ENCODE measurements at places on chromosomes 7 and 10.

- no peak for DNase-seq
Observed at GRCh38 chr7:136399385-136399784, 422.2 kb upstream of the MTPN start.

DNA sequence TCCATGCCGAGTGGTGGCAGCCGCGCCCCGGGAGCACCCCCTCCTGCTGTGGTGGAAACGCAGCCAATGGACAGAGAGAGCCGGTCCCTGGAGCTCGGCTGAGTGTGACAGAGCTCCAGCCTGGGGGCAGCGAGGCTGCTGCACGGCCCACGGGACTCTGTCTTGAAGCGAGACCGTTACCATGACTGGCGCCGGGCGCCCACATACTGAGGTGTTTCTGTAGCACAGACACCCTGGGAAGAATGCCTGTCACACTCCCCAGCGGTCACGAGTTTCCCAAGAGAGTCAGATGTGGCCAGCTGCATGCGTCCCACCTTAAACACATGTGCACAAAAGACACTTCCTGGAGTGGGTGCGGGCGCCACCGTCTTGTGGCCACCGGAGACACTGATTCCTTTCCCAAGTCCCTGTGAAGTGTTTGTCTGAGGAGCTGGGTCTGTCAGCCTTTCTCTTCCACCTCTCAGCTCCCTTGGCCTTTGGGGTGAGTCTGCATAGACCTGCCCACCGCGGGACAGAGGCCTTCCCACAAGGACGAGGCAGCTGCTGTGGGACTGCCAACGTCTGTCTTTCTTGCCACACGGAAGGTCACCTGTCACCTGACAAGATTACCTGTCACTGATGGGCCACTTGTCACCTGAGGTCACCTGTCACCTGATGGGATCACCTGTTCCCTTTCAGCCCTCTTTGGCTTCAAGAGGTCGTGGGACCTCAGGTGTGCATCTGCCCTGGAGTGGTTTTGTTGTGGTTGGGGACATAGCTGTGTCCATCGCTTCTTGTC, 94.6 kb downstream of the DNAJB6 start:
- DNase-seq, result no peak

GRCh38 chr7:1897076-1897860, 227.2 kb downstream of the ELFN1 start:
- DNase-seq, result no peak

DNA sequence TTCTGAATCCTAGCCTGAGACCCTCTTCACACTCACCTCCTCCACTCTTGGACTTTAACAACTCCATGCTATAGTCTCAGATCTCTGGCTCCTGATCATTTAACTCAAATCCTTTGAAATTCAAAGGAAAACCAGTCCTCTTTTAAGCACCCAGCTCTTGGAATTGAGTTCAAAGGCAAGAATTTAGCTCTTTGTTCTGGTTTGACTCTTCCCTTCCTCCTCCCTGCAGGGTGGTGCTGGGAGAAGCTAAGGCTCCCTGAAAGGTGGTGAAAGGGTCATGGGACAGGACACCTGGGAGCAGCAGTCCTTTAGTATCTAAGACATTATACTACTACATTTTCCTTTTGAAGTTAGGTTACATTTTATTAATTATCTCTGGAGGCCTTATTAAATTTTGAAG, 259.4 kb downstream of the CCSER2 start:
- no peak for DNase-seq

- DNase-seq, result no peak
Observed at GRCh38 chr10:119133949-119134348, 30.0 kb downstream of the DENND10 start.

DNA sequence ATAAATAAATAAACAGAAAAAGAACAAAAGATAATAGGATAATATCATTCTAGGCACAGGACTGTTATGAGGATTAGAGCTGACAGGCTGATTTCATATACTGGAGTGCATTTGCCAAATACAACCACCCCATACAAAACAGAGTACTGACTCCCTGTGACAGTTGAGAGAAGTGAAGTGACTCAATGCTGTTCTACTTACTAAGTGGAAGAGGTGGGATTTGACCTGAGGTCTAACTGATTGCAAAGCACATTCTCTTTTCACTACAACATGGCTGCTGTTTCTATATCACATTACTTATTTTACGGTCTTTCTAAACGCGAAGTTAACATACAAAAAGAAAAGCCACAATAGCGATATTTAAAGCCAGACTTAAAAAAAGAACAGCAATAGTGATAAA, 51.4 kb downstream of the ITGB1 start:
- no peak for DNase-seq

GRCh38 chr10:113965683-113966082, 78.0 kb upstream of the ADRB1 start:
- no peak for DNase-seq

GRCh38 chr7:124718032-124718766, 47.4 kb downstream of the GPR37 start:
- DNase-seq, result no peak

- DNase-seq, result no peak
Observed at GRCh38 chr10:32054094-32054493, 2.1 kb downstream of the KIF5B start.

DNA sequence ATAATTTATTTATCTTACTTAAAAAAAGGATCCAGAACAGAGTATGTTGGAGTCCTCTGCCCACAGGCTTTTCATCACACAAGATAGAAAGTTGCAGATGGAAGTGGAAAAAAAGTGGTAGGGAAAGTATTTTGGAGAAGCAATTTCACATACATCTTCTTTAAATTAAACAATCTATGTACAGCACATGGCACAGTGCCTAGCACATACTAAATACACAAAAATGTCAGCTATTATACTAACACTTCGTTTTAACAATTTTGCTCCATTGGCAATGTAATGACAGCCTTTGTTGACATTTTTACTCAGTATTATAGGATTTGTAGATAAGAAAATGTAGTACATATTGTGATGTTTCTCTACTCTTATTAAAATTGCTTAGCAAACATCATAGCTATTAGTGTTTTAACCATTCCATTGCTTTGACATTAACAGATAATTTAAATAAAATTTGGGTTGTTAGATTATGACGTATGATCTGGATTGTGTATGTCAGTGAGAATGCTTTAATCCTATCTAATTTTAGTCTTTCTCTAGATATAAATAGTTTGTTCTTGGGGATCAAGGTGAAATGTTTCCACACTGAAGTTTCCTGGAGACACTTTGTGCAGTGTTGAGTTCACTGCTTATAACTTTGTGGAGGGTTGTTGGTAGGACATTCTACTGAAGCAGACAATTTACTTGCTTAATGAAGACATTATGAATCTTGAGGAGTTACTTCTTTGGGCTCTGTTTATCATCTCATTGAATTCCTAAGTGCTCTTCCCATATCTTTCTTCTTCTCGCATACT, 202.8 kb upstream of the DKK1 start:
- DNase-seq, result no peak

DNA sequence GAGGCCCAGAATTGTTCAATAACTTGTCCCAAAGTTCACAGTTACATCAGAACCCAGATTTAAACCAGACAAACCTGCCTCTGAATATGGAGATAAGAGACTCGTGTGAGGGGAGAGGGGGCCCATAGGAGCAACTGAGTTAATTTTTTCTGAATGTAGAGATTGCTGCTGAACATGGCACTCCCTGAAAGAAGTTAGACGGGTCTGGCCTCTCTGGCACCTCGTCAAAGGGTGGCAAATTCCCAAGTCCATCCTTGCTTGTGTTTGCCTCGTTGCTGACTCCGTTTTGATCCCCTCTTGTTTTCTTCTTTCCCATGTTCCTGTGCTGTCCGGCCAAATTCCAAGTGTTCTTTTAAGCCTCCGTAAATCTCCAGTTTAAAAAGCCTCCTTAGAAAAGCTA, 35.2 kb upstream of the YAE1 start:
- no peak for DNase-seq

DNA sequence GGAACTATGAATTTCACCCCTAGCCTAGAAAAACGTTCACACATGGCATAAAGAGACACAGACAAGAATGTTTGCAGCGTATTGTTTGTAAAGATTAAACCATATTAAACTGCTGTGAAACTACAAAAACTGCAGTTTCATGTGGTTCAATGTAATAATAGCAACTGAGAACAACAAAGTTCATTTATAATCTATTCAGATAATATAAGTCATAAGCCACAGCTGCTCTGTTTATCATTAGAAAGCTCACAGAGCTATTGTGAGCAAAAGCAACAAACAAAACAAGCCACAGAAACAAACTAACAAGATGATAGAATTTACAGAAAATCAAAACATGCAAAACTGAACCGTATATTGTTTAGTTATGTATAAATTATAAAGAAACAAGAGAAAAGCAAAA, 113.5 kb downstream of the AHR start:
- DNase-seq, result no peak

DNA sequence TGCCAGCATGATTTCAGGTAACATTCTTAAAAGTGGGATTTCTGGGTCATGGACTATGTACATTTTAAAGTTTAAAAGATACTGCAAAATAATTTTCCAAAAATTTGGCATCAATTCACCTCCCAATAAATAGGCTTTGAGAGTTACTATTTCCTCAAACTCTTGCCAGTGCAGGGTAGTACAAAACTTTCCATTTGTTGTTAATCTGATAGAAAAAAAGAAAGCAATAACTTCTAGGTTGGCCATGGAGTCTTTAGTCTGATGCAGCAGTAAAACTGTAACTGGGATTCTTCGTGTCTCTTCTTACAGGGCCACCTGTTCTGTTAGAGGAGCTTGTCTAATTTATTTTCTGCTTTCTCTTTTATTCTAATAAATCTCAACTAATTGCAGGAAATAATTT, 241.1 kb downstream of the MAGI2 start:
- no peak for DNase-seq

DNA sequence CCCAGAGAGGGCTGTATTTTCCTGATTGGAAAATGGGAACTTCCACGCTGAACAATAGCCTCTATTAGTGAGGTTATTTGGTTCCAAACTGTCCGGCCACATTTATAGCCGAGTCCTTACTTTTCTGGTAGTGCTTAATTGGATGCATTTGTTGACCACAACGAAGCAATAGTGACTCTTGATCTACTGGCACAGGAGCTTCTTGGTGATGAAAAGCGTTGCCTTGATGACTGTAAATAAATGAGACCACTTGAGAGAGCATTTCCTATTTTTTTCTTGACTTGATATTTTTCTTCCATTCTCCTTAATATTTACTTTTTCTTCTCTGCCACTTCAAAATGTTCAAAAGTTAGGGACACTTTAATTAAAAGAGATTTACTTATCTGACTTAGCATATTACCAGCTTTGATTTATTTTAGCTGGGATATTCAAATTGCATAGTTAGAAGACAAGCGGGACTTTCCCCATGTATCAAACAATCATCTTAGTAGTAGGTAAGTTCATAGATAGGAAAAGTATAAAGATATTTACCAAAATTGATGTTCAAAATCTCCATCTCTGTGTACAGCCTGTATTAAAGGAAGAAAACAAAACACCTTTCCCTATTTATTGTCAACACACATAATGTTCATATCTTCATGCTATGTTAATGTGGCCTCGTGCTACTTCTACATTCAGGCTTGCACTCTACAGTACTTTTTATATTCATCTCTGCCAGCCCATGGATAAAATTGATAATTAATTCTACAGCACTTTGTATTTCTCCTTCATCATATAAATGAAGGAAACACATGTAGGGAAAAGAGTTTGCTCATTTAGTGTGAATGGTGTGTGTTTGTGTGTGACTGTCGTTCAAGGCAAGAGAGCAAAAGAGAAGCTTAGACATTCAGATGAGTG, 5.1 kb upstream of the SP8 start:
- DNase-seq, result no peak

DNA sequence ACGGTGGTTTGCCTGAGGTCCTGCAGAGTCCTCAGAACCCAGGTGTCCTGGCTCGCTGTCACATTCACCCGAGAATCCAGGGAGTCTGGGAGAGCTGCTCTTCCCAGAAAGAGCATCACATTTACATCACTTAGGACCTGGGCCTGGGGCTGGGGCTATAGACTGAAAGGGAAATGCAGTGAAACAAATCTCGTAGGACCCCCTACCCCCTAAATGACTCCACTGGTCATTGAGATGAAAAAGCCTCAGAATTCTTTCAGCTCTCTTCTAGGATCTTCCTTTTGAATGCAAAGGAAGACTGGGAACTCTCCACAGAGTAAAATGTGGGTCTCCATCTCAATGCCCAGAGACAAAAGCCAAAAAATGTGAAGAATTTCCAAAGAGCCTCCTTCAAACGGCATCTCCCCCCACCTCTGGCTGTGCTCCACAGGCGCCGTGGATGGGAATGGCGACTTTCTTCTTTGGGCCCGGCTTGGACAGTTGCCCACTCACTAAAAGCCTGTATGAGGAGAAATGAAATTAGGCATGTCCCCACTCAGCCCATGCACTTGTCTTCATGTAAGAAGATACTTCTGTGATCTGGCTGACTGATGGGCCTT, 49.0 kb upstream of the PODXL start:
- DNase-seq, result no peak

GRCh38 chr10:35307297-35307696, 29.0 kb upstream of the CCNY start:
- DNase-seq, result no peak

- no peak for DNase-seq
Observed at GRCh38 chr7:138247568-138248333, 171.5 kb downstream of the AKR1D1 start.

GRCh38 chr7:22958742-22959141, 55.2 kb downstream of the HYCC1 start:
- DNase-seq, result no peak

- no peak for DNase-seq
Observed at GRCh38 chr7:139772873-139773272, 4.9 kb downstream of the HIPK2 start.

- DNase-seq, result no peak
Observed at GRCh38 chr10:92265687-92266258, 25.1 kb downstream of the CPEB3 start.

GRCh38 chr10:97321032-97321803, 2.1 kb downstream of the FRAT1 start:
- peak; percentile 15 for DNase-seq

DNA sequence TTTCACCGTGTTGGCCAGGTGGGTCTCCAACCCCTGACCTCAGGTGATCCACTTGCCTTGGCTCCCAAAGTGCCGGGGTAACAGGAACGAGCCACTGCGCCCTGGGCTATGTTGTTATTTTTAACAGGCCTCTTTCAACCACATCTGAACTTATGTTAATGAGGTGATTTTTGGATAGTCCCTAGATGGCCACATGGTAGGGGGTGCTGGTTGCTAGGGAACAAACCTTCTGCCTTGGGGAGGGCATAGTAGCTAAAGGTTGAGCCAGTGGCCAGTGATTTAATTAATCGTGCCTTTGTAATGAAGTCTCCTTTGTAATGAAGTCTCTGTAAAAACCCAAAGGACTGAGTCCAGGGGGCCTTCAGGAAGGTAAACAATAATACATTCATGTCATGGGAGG, 9.1 kb downstream of the COMTD1 start:
- DNase-seq, result no peak

DNA sequence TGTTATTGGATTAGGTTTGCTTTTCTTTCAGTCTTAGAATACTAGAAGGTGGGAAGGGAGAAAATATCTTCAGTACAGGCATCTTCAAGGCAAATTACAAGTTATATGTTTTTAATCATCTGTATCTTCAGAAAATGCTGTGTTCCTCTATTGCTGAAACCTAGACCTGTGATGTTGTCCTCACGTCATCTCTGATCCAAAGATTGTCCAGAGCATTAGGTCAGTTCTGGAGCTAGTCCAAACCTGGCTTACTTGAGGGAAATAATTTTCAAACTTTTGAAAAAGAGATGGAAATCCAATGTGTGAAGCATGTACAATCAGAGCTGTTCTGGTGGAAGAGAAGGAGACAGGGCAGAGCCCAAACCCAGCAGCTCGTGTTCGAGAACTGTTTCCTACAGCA, 217.3 kb downstream of the ZEB1 start:
- DNase-seq, result no peak

- no peak for DNase-seq
Observed at GRCh38 chr7:66958538-66959350, 36.6 kb downstream of the SBDS start.

- no peak for DNase-seq
Observed at GRCh38 chr10:82680608-82681007, 805.6 kb downstream of the NRG3 start.
